Activated naive CD4-positive, alpha-beta T cell (primary cell): ENCODE measurements at places on chromosomes 12 and 14.

DNA sequence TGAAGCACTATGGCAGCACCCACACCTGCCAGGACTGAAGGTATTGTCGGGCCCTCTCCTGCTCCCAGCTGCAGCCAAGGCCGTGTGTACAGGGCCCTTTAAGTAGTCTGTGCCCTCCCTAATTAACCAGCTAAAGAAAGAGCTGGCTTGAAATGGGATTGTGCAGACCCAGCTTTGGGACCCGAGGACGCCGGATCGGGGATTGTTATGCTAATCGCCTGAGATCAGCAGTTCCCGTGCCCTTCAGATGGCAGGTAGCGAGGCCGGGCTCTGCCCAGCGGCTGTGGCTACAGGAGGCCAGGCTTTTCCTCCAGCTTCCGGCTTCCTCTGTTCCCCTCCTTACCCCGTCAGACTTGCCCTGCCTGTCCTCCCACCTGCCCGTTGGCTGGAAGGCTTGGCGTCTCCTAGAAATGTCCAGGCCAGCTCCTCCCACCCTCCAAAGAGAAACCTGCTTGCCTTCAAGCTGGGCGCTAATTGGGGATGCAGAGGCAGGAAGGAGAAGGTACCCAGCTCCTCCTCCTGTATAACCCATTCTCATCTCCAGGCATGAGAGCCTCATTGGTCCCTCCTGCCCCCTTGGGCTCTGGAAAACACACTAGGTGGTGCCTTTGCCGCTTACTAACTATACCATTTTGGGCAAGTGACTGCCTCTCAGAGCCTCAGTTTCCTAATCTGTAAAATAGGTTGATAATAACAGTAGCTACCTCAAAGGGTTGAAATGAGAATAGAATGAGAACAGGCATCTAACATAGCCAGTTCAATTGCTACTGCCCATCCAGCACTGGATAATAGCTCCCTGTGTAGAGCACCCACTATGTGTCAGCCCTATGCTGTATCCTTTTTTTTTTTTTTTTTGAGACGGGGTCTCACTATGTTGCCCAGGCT, 25.8 kb upstream of the MSI1 start:
- no peak for DNase-seq

- DNase-seq: no peak
Measured at GRCh38 chr12:30967026-30967425, 40.5 kb downstream of the TSPAN11 start.

- no peak for DNase-seq
Measured at GRCh38 chr12:59494617-59495016, 101.2 kb upstream of the SLC16A7 start.

- DNase-seq: no peak
Measured at GRCh38 chr12:11958221-11959091, 112.3 kb upstream of the BCL2L14 start.

DNA sequence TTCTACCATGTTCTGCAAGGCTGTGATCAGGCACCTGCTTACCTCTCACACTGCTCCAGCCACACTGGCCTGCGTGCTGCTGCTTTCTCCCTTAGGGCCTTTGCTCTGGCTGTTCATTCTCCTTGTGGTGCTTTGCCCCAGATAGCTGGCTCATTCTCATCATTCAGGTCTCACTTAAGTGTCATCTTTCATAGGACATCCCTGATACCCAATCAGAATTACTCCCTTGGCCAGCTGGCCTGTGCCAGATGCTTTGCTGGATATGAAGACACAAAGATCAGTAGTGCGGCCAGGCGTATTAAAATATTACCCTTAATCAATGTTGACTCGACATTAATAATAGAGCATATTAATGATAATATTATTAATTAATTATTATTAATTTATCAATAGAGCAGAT, 143.8 kb upstream of the FGD4 start:
- no peak for DNase-seq

DNA sequence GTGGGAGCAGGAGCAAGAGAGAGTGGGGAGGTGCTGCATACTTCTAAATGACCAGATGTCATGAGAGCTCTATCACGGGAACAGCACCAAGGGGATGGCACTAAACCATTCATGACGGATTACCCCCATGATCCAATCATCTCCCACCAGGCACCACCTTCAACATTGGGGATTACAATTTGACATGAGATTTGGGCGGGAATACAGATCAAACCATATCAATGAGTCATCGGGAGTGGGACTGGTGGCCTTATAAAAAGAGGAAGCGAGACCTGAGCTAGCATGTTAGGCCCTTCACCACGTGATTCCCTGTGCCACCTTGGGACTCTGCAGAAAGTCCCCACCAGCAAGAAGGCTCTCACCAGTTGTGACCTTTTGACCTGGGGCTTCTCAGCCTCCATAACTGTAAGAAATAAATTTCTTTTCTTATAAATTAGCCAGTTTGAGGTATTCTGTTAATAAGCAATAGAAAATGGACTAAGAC, 28.7 kb downstream of the COX8C start:
- DNase-seq: no peak

GRCh38 chr14:60636879-60637478, 12.3 kb downstream of the SIX1 start:
- no peak for DNase-seq

DNA sequence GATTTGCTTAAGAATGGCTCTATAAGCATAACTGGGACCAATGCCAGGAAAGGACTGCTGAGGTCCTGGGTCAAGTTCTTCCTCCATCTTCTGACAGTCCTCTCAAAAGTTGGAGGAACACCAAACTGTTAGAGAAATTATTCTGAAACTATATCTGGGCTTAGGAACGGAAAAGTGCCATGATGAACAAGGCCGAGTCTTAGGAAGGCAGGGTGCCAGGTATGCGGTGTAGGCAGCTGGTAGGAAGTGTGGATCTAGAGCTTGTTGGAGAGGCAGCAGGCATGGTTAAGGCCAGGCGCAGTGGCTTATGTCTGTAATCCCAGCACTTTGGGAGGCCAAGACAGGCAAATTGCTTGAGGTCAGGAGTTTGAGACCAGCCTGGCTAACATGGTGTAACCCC, 7.7 kb downstream of the GNPTAB start:
- no peak for DNase-seq

GRCh38 chr14:33186656-33187055, 248.0 kb downstream of the NPAS3 start:
- DNase-seq: no peak

- no peak for DNase-seq
Measured at GRCh38 chr14:74476607-74477006, 16.5 kb downstream of the NPC2 start.

- no peak for DNase-seq
Measured at GRCh38 chr12:54891717-54892478, 37.6 kb downstream of the MUCL1 start.

GRCh38 chr14:24894583-24895242, 155.2 kb downstream of the STXBP6 start:
- DNase-seq: no peak

DNA sequence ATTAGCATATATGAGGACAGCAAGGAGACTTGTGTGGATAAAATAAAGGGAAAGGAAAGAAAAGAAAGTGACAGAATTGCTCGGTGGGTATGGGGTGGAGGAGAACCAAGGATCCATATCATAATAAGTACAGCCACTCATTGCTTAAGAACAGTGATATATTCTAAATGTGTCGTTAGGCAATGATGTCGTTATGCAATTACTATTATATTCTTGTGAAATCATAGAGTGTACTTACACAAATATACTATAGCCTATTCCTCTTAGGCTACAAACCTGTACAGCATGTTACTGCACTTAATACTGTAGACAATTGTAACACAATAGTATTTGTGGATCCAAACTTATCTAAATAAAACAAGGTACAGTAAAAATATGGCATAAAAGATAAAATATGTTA, 271.1 kb downstream of the CCER1 start:
- no peak for DNase-seq

GRCh38 chr14:71964716-71965115, 32.5 kb downstream of the RGS6 start:
- no peak for DNase-seq

GRCh38 chr14:55298500-55298822, 27.2 kb downstream of the FBXO34 start:
- no peak for DNase-seq

- no peak for DNase-seq
Measured at GRCh38 chr12:4807116-4807783, 87.0 kb downstream of the GALNT8 start.

DNA sequence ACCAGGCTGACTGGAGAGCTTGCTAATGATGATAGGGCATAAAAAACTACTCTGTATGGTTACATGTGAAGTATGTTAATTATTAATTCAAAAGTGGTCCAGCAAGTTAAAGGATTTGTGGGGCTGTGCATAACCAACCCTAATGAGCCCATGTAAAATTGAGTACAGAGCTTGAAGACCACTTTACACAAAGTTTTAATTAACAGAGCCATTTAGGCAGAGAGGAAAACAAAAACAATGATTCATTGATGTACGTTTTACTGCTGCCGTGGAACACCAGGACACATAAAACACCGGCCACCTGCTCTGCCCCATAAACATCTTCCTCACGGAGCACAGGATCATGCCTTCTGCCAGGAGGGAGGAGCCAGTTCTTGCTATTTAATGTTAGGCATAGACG, 83.5 kb downstream of the RIMBP2 start:
- no peak for DNase-seq

- no peak for DNase-seq
Measured at GRCh38 chr14:90449411-90449810, 52.6 kb downstream of the CALM1 start.

DNA sequence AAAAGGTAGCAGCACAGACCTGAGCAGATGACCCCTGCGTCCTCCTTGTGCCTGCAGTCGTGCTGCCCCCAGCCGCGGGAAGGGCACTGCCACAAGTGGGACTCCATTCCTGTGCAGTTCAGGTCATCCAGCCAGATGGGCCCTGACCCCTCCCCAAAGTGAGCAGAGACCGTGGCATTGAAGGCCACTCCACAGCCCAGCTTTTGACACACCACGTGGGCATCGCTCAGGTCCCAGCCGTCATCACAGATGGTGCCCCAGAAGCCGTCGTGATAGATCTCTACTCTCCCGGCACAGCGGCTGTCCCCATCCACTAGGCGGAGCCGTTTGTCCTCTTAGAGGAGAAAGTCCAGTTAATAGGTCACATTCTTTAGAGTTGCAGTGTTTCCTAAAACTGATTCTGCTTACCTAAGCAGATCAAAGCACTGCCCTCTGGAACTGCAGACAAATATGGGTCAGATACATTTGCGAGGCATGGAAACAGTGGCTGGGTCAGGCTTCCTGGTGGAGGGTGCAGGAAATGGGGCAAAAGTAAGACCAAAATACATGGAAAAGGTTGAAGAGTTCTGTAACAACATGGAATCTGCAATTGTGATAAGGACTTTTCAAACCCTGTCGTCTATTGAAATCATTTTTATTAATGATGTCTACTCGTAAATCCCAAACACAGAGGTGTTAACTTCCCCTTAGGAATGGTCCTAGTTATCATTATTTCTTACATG, 69.4 kb downstream of the CD163L1 start:
- DNase-seq: no peak

DNA sequence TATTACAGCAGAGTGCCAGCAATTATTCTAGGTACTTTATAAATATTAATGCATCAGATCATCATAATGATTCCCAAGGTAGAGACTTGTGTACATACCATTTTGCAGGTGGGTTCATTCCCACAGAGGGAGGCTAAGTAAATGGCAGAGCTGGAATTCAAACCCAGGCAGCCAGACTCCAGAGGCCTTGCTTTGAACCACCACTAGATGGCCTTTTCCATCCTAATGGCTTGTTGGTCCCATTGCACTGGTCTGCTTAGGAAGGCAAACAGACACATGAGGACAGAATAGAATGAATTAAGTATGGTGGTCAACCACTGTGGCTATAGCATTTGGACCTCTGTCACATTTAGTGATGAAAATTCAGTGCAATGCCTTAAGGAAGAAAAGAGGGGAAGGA, 158.7 kb downstream of the METTL25 start:
- DNase-seq: no peak

DNA sequence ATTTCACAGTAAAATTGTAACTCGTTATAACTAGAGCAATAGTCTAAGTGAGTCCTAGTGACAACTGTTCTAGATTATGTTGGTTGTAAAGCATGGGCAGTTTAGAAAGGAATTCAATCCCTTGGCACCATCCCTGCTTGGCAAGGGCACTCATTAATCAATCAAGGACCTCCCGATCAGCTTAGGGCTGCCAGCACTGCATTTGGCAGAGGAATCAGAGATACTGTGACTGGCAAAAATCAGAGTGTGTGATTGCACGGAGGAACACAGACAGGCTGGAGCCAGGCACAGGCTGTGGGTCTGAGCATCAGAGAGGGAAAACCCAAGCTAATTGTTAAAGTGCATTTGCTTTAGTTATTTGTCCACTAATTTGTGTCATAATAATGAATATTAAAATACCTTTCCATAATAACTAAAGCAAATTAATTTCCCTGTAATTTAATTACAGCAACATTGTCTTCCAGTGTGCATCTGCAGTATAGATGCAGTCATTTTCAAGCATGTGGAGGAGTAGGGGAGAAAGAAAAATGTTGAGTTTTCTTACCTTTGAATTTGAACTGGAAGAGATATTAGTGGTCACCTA, 3.2 kb upstream of the EGLN3 start:
- DNase-seq: no peak

GRCh38 chr14:100450049-100450448, 126.9 kb downstream of the SLC25A47 start:
- no peak for DNase-seq

GRCh38 chr12:104998423-104999346, 12.6 kb downstream of the NOPCHAP1 start:
- DNase-seq: no peak

DNA sequence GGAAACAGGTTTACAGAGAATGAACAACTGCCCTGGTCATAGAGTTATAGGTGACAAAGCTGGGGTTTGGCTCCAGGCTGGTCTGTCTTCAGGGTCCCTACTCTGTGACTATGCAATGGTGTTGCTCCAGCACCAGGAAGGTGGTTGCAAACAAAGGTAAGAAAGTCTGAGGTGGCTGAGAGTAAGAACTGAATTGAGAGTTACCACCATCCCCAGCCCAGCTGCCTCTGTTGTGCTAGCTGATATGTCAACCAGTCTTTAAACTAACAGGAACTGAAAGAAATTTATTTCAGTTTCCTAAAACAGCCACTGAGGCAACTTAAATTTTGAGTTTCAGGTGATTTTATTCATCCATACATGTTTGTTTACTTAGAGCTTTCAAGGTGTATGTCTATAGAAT, 111.0 kb upstream of the LRIG3 start:
- DNase-seq: no peak

DNA sequence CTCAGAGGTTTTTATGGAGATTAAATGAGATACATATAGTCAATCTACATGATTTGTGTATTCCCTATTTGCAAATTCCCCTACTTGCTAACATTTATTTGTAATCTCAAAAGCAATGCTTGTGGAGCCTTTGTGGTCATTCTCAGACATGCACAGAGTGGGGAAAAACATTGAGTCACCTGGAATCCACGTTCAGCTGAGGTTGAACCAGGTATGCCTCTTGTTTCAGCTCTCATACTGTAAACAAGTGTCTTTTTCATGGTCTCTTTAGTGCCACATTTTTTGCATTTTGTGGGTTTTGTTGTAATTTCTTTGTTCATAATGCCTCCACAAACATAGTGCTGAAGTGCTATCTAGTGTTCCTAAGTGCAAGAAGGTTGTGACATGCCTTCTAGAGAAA, 181.9 kb downstream of the BCAT1 start:
- DNase-seq: no peak

- no peak for DNase-seq
Measured at GRCh38 chr12:3888659-3889058, 15.5 kb upstream of the PARP11 start.

- peak; percentile 98 for DNase-seq
Measured at GRCh38 chr14:24160850-24161804, at the start of gene IRF9. TSS of gene IRF9 (plus strand) at chr14:24161265. CDS start at chr14:24162145, 880 bp downstream.
